Activated CD4-positive, alpha-beta T cell treated with anti-CD3 and anti-CD28 coated beads, Interleukin-2, amount 50 U/mL, for 16 hours (primary cell): ENCODE measurements at places on chromosomes 2 and 18.
A peak's percentile ranks its signal among the peaks of the same experiment; 100 is the strongest.

DNA sequence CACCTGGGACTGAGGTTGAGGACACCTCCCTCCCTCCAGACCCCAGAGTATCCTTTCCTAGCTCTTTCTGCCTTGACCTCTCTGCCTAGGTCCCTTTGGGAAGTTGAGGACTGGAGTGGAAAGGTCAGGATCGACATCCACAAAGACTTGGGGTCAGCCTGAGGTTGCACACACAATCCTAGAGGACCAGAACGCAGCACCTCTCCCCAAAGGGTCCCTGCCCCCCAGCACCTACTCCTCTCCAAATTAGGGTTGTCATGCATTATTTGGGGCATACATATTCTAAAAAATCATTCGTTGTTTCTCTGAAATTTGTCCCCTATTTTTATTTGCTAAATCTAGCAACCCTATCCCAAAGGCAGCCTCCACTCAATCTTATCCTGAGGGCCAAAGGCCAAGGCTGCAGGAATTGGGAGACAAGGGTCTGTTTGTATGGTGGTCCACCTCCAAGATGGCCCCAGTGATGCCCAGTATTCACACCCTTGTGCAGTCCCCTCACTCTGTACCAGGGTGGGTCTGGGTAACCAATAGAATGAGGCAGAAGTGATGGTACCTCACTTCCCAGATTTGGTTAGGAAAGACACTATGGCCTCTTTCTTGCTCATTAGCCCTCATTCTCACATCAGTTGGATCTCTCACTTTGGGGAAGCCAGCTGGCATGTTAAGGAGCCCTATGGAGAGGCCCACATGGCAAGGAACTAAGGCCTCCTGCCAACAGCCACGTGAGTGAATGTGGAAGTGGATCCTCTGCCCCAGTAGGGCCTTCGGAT is 3.5 kb upstream of the CHRNG start:
- no peak for DNase-seq

DNA sequence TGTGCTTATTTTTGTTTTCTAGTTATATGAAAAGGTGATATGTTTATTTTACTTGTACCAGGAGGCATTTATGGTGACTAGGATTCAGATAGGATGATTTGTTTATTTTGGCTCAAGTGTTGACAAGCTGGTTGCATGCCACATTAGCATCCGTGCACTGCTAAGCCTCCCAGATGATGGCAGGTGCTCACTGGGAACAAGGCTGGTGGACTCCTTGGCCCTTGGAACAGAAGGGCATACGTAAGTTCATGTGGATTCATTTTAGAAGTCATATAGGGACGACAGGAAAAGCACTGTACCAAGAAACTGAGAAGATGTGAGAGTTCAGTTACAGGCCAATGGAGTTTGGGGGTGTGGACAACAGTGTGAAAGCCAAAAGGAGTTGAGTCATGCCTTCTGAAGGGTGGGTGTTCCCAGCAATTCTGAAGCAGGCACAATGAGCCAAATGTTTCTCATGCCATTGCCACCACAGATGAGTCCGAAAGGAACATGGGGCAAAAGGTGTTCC is 166.2 kb downstream of the PHLPP1 start:
- DNase-seq = peak; percentile 44

DNA sequence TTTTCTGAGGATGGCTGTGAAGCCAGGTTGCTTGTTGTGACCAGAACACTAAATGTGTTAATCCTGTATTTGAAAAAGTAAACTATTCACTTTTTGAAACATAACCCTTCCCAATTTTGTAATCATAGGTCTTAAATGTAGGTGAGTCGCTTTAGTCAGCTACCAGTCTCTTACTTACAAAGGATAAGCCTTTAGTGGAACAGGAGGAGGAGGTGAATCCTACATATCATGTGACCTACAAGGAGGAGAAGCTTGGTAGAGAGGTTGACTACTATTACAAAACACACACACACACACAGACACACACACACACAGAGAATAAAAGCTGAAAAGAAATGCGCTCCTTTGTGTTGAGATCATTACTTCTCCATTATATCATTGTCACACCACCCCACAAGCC is 59.9 kb upstream of the SPAG16 start:
- no peak for DNase-seq

GRCh38 chr18:79107886-79108285 is 38.7 kb downstream of the ATP9B start:
- no peak for DNase-seq

GRCh38 chr2:231820786-231821303 is 34.6 kb downstream of the COPS7B start:
- DNase-seq = no peak

- no peak for DNase-seq
These were observed 7.0 kb downstream of the C2orf80 start for GRCh38 chr2:208182835-208183234.

- no peak for DNase-seq
These were observed 1837.5 kb upstream of the CELF4 start for GRCh38 chr18:39403121-39403520.

- DNase-seq = no peak
These were observed 17.4 kb downstream of the SRD5A2 start for GRCh38 chr2:31563273-31563839.

DNA sequence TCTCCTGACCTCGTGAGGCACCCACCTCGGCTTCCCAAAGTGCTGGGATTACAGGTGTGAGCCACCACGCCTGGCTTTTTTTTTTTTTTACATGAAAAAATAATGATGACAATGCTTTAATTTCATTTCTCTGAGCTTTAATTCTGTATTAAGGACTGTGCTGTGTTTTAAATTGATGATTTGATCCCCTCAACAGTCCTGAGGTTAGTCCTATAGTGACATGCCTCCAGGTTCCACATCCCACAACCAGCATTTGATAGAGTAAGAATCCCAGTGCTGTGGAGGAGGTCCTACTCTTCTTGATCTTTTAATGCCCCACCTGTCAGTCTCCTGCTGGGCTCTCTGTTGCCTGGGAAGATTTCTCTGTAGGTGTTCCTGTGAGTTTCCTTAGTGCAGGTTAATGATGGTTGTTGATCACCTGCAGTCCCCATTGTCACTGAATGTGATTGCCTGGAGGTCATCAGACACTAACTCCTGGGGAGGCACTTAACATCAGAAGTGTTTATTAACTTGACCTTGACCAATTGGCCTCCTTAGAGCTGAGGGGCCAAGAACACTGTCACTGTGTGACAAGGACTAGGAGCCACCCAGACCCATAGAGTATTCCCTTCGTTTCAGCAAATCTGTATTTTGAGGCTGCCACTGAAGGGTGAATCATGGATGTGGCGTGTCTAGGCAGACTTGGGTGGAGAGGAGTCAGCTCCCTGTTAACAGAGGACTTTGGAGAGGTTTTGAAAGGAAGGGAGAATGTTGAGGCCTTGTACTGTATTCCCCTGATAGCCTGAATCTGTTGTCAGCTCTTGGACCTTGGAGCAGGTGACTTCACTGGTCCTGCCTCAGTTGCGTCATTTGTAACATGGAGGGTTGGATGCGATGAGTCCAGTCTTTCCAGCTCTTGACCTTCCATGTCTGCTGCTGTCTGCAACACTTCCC is 11.5 kb downstream of the ASAP2 start:
- DNase-seq = no peak
